ENCODE measurements at places on chromosomes 1 and 21.

DNA sequence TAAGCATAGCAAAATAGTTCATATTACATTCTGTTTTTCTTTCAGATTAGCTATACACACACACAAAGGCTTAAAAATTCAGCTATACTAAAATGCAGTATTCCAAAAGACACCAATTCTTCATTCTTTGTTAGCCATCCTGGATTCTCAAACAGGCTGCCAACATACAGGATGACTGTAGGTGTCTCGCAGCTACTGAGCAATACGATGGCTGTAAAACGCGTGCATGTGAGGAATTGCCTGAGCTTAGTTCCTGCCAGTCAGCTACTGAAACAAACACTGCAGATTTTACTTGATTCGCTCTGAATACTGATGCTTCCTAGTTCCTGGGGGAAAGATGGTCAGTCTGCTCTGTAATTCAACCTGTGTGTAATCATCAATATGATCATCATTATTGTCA is 24.7 kb upstream of the HMGN1 start:
- peak; percentile 12 for DNase-seq

GRCh38 chr1:107787299-107787698 is 177.7 kb downstream of the VAV3 start:
- peak; percentile 4 for DNase-seq

DNA sequence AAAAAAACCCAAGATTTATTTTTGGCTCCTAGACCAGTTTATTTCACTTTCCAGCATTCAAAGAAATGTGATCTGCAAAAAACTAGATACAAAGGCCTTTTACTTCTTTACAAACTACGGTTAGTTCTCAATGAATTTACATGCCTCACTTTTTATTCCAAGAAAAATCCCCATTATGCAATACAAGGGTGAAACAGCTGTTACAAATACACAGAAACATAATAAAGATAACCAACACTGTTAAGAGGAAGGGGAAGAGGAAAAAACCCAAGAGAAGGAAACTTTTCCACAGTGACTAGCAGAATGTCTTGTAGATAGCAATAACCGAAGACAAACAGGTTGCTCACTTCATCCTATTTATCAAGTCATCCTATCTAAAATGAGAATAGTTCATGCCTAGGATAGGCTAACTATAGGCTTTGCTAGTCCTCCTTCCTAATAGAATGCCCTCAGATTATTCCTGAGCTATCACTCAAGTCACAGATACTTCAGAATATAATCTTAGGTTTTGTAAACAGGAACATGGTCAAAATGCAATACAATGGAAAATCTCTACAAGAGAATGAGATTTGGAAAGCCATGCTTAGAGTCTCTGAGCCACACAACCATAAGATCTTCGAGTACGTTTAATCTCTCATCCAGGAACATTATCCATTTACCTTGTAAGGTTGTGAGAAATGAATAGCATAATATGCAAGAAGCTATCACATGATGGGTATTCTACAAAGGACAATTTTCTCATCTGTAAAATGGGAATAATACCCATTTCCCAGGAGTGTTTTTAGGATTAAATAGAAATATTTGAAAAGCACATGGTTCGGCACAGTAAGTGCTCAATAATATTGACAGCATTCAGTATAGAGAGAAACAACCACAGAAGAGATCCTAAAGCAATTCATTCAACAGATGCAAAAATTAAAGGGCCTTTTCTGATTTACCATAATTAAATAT is 5.4 kb downstream of the PNRC2 start:
- no peak for DNase-seq

- no peak for DNase-seq
These were observed 63.6 kb upstream of the VAMP3 start for GRCh38 chr1:7707527-7707926.

GRCh38 chr21:37117204-37117603 is 44.1 kb downstream of the TTC3 start:
- no peak for DNase-seq

DNA sequence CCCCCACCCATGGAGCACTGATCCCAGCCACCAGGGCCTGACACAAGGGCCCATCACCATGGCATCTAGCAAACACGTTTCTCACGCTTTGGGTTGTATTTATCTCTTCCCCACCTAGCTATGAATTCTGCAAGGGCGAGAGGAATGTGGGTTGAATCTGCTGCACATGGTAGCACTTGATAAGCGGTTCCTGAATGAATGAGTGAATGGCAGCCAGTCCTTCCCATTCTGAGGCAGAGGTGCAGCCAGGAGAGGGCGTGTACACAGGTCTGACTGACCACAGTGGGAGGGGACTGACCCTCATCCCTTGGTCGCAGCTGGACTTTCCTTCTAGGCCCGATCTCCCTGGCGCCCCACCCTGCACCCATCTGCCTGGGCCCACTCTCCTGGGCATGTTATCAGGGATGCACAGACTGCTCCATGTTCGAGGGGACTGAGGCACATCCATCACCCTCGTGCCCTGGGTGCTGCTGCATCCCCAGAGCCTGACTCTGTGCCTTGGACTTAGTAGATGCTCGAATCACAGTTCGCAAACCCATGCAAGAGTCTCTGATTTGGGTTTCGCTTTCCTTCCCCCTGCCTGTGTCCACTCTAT is 1.0 kb downstream of the RD3 start:
- no peak for DNase-seq

DNA sequence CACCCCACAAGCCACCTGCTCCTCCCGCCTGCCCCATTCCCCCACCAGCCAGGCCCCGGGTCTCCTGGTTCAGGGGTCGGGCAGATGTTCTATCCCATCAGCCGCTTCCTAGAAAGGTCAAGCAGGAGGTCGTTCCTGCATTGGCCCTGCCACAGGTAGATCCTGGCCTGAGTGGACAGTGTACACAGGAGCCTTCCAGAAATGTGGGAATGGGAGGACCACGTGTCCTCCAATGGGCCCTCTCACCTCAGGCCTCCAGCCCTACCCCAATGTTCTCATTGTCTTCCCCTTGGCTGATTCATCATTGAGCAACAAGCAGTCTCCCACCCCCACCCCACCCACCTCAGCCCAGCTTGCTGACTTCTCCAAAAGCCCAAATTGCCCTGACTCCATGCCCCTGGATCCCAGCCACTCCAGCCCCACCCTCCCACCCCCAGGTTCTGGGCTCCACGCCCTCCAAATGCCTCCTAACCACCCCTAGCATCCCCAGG is 2.1 kb downstream of the S100A16 start:
- DNase-seq: no peak

GRCh38 chr1:22123071-22123390 is 19.9 kb downstream of the WNT4 start:
- DNase-seq: no peak

DNA sequence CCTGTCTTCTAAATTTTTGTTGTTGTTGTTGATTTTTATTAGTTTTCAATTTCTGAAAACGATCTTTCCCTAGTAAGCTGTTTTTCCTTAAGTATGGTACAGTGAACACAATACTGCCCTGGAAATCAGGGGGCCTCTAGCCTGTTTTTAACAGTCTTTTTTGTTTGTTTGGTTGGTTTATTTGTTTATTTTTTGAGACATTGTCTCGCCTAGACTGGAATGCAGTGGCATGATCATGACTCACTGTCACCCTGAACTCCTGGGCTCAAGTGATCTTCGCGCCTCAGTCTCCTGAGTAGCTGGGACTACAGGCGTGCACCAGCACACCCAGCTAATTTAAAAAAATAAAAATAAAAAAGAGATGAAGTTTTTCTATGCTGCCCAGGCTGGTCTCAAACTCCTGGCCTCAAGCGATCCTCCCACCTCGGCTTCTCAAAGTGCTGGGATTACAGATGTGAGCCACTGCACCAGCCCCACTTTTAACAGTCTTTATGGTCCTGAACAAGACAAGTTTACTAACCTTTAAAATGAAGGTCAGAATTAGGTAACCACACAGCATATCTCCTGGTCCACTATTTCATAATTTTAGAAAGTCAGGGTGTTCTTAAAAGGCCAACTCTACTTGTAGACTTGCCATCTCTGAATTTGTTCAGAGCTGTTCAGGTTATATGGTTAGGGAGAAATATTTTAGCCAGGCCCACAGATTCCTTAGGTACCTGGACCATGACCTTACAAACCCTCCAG is 35.4 kb downstream of the TBCE start:
- DNase-seq: no peak

DNA sequence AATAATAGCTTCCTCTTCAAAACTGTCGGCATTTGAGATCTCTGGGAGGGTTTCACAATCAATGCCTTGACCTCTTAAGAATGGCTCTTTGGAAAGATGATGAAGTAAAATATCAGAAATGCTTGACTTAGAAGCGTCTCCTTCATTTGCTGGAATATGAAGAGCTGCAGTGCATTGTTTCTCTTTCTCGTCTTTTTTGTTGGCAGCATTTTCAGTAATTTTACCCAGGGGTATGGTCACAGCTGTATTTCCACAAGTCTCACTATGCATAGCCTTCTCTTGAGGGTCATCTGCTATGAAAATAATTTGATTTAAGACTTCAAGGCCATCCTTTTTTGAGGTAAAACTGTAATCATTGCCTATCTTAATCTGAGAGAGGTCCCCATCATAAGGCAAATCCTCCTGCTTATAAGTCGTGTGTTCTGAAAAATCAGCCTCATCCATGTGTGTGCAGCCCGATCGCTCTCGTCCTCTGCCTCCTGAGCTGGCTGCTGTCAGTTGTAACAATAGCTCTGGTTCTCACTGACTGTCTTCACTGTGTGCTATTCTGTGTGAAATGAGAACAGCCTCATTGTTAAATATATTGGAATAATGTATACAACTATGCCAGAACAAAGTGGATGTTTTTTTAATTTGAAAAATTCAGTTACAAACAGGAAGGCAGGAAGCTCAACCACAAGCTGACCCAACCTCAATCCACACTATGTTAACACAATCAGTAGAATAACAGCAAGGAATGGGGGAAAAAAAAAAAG is 4.5 kb downstream of the AKNAD1 start:
- no peak for DNase-seq

DNA sequence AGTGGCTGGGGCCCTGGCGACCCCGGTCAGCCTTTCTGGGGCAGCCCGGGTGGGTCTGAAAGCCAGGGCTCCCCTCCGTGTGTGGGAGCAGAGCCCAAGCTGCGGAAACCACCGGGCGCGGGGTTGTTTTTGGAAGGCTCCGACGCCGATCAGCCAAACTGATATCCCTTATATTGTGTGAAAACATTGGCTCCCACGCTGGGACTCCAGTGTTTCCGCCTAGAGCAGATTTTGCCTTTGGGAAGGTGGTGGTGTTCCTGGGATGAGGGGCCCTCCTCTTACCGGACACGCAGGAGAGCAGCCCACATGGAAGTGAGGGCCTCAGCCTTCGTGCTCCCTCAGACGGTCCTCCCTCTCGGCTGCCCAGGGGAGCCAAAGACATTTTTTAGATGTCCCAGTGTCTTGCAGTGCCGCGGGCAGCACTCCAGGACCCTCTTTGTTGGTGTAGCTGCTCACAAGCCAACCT is 54.3 kb downstream of the NGF start:
- no peak for DNase-seq

DNA sequence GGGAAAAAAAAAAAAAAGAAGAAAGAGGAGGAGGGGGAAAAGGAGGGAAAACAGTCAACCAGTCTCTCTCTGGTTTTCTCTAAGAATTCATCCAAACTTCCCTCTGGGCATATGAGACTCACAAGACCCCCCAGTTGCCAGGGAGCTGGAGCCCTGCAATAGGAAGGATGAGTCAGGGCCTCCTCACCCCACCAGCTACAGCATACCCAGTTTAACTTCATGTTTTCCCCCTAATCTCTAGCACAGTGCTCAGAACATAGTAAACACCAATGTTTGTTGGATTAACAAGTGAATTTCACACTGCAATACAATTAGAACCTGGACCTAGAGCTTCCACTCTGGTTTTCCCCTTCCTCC is 7.8 kb downstream of the F11R start:
- DNase-seq: no peak

- DNase-seq: no peak
These were observed 352.0 kb upstream of the C1orf87 start for GRCh38 chr1:60425528-60425927.

DNA sequence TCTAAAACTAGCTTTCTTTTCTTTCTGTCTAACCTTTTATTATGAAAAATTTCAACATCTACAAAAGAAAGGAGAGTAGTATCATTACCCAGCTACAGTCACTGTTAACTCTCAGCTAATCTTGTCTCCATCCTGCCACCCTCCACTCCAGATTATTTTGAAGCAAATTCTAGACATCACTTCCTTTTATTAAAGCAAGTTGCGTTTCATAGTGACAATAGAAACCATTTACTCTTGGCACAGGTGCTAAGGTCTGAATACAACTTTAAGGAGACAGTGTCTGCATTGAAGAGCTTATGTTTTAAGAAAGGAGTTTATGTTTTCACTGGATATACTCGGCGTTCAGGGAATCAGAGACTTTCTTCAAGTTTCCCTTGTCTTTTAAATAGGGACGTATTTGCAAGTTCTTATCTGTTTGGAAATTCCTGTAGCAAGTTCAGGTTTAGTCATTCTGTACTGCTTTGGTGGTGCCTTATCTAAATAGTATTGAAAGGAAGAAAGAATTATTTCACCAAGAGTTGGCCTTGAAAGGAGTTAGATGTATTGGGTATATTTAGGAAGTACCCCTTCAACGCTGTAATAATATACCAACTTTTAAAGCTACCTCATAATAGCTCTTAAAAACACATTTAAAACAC is 42.7 kb downstream of the ITSN1 start:
- no peak for DNase-seq

DNA sequence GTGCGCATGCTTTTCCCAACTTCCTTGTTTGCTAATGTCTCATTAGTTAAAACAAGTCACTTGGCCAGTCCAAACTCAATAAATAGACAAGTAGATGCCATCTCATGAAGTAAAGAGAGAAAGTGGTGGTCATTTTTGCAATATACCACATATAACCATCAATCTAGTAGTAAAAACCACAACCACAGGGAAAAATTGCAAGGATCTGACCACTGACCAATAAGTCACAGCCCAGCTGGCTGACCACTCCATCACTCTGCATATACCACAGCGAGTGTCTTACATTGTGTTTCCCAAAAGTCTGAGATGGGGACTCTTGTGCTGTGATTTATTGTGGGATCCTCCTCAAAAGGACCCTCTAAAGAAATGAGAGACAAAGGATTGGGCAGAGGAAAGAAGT is 76.0 kb downstream of the FH start:
- no peak for DNase-seq

DNA sequence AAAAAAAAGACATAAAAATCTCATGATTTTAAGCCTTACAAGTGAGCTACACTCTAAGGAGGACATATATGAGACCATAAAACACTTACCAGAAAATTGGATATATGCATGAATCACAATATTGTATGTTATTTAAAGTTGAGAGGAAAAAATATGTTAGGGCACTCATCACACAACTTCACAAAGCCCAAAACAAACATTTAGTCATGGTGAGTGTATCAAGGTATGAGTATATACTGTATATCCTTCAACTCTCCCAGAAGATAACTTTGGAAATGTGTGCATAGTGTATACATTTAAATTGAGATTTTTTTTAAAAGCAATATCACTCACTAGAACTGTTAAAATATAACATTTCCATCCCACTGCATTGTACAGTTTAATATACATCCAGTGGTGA is 259.3 kb downstream of the SRGAP2C start:
- no peak for DNase-seq

- peak; percentile 28 for DNase-seq
These were observed 68.5 kb downstream of the DYRK1A start for GRCh38 chr21:37435120-37435519.

- DNase-seq: no peak
These were observed 125.2 kb upstream of the PTBP2 start for GRCh38 chr1:96596226-96596922.

Measured in SW 1271 (cell line).